ENCODE measurements at places on chromosomes 11 and 22.

- DNase-seq: no peak
Measured at GRCh38 chr11:68372114-68372513, 59.7 kb downstream of the LRP5 start.

- DNase-seq: no peak
Measured at GRCh38 chr11:64583296-64584262, 7.4 kb upstream of the SLC22A12 start.

DNA sequence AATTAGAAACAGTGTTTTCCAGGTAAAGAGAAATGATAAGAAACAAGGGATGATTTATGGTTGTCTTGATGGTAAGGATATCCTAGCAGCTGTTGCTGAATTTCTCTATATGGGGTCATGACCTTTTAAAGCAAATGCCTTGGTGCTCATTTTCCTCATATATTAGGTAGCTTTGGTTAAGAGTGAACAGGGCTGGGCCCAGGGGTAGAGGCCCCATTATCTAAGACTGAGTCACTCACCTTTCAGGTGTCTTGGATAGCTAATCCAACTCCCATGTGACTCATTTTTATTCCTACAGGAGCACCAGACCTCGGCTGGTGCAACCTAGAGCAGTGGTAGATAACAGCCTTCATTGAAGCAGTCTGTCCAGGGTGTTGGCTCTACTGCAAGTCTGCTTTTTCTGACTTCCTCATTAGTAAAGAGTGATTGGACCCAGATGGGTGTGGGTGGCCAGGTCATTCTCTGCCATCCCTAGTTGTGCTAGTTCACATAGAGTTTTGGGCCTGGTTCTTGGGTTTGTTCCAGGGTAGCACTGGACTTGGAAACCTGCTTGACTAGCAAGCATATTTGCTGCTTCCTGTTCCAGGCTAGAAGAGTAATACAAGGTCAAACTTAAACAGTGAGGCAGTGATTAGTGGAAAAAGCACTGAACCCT lies 37.4 kb downstream of the CTNND1 start:
- DNase-seq: peak; percentile 71

DNA sequence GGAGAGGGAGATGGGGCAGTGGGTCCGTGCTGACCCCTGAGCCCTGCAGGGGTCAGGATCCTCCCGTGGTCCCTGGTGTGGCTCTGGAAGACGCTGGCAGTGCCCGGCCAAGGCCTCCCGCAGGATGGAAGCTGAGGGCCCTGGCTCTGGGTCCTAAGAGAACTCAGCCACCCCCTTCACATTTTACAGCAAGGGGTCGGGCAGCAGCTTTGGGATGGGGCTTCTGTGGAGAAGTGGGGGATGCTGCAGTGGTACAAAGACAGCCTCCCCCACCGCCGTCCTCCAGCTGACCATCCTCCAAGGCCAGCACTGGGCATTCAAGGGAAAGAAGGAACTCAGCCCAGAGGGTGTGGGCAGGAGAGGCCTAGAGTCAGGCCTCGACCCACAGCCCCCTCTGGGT lies 21.8 kb upstream of the CRYBB3 start:
- DNase-seq: no peak

DNA sequence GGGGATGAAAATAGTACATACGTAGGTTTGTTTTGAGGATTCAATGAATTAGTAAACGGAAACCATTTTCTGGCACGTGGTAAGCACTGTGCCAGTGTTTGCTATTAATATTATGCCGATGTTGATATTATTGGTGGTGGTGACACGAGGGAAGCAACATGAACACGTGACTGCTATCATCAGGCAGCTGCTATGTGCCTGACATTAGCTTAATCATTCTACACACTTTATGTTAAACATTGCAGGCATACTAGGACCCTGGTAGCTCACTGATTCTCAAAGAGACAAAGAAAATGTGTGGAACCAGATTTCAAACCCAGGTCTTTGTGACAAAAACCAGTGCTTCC lies 656 bp downstream of the SRRD start:
- DNase-seq: no peak
